ENCODE measurements at places on chromosomes 13 and 19. TPM values are rescaled to one million over a fixed set of nuclear protein-coding genes. Genes with fewer than 3 reads are reported as not detected.

- DNase-seq = no peak
Measured at GRCh38 chr13:29799041-29799440, 51.4 kb downstream of the UBL3 start.

Gene IFNL1
- not detected for total RNA-seq

Gene GFY
- not detected for total RNA-seq

DNA sequence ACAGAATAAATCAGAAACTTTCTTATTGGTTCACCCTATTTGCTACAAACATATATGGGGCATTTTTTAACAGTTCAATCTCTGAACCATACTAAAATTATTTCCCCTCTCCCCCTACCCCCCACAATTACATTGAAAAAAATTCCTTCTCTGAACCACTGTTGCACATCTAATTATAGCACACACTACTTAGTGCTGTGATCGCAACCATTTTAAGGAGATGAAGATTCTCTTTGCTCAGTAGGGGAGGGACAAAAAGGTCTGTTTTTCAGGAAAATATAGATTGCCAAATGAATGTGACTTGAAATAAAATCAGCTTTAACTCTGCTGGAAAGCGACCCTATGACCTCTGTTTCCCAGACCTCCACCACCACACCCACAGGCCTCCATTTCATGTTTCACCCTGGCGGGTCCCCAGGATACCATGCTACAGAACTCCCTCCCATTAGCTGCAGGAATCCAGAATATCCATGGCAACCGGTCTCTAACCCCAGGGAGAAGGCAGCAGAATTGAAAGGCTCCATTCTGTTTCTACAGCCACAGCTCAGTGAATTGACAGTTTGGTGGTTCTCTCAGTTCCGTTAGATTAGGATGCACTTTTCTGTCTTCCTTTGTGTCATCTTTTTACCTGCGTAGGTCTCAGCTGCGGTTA lies 286.3 kb downstream of the TBC1D4 start:
- no peak for DNase-seq

DNA sequence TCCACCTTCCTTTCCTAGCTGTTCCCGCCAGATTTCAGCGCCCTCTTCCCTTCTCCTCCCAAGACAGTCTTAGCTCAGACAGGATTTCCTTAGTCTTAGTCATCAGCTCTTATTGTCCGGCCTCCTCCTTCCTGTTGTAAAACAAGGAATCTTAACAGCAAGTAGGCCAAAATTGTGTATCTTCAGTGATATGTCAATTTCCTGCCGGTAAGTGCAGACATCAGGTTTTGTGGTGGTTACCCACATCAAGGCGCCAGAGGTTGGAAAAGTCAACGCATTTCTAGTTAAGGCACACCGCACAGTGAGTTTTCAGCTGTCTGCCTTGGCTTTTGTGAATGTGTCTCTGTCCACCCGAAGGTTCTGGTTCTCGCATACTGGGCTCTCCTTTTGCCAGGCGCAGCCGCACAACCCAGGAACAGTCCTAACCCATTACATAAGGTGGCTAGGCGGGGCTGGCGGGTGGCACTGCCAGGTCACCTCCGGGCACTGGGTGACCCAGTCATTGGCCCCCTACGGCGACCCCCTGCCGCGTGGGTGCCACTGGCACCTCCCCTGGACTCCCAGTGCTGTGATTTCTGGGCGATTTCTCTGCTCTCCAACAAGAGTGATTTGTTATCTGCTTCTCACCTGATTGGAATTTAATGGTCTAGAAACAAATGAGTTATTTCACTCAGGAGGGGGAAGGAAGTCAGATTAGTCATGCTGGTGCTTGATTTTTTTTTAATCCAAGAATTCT lies 12.9 kb downstream of the COL4A2 start:
- peak; percentile 86 for DNase-seq

DNA sequence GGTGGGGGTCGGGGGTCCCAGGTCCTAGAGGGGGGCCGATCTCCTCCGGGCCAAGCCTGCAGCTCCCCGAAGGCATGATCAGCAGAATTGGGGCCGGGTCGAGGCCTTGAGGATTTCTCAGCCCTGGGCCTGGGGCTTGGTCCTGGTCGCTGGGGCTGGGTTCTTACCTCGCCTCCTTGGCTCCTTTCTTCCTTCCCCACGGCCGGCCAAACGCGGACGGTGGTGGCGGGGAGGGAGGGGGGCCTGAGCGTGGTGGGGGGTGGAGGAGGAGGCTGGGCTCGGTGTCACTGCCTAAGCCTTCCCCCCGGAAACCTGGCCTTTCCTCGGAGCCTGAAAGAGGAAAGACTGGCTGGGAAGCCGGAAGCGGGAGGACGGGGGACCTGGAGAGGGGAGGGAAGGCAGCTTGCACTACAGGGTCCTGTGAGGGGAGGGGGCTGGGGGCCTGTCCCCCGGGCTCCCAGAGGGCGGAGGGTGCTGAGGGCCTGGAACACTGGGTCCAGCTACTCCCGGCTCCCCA lies at the start of gene ZNF579:
Gene ZNF579 (minus strand): TSS at position 221 of the 517 bp plus-strand sequence. CDS start 1,209 bp downstream, outside the sequence.
- no peak for DNase-seq

Gene GATAD2A
- 118 TPM for total RNA-seq

Gene IZUMO1
- total RNA-seq = not detected

GRCh38 chr19:16952046-16952445 lies 63.2 kb downstream of the F2RL3 start:
- no peak for DNase-seq

DNA sequence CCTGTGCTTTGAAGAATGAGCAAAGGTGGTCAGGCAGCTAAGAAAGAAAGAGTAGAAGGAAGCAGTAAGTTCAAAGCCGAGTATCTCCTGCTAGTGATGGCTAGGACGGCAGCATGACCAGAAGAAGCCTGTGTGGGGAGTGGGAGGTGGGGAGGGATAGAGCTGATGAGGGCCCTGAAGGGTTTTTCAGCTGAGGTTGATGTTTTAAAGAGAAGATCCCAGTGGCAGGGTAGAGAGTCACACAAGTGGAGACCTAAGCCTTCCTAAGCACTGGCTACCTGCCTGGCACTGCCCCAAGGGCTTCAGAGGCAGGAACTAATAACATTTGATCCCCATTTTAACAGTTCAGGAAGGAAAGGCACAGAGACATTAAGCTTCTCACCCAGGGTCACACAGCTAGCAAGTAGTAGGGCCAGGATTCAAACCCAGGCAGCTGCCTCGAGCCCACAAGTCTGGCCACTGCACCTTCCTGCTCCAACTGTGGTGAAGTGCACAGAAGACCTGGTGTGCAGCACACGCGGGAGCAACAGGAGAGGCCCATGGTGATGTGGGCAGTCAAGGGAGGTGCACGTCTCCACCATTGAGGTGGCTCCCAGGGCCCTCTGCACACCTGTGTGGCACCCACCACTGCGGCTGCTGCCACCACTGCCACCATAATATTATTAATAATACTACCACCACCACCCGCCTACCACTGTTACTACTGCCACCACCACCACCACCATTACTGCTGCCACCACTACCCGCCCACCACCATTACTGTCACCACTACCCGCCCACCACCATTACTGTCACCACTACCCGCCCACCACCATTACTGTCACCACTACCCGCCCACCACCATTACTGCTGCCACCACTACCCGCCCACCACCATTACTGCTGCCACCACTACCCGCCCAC lies 22.1 kb downstream of the CUL4A start:
- DNase-seq = no peak

GRCh38 chr13:45807520-45808099 lies 43.9 kb downstream of the SIAH3 start:
- DNase-seq = peak; percentile 61

- DNase-seq = no peak
Measured at GRCh38 chr13:93004919-93005318, 221.7 kb upstream of the GPC6 start.

GRCh38 chr13:42047561-42048341 lies 697 bp upstream of the DGKH start:
- no peak for DNase-seq

Gene CACNA1A
- total RNA-seq = 0.98 TPM

- no peak for DNase-seq
Measured at GRCh38 chr13:59305896-59306295, 857.8 kb downstream of the DIAPH3 start.

- no peak for DNase-seq
Measured at GRCh38 chr13:50124536-50125303, 109.5 kb downstream of the KCNRG start.

DNA sequence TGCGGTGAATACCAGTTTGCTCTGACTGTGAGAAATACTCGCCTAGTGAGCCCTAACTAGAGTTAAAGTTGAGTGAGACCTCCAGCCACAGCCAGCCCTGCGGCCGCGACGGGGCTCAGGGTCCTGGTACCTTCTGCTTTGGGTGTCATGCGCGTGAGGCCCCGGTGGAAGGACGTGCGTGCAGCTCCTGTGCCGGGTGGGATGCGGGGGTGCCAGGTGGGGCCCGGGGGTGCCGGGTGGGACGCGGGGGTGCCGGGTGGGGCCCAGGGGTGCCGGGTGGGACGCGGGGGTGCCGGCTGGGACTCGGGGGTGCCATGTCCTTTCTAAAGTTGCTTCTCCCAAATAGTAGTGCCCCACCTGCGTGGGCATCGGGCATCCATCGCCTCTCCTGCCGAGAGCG lies 8.5 kb upstream of the TMPRSS9 start:
- DNase-seq = no peak

- no peak for DNase-seq
Measured at GRCh38 chr13:30023196-30023895, 172.9 kb upstream of the UBL3 start.

Gene ZNF85
- total RNA-seq = 12.1 TPM

DNA sequence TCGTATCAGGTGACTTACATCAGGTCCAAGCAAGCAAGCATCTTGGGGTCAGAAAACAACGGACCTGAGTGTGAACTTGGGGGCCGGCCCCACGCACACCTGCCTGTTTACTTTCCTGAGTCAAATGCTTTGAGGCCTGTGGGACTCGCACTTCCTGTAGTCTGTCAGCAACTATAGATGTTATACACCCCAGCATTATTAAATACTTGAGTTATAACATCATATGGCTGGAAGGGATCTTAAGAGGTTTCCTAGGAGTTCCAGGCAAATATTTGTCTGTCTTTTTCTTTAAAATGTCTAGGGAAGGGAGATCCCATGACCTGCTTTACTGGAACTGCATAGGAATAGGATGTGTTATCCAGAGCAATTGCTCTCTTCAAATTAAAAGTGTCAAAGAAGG lies 280.6 kb downstream of the SHISA2 start:
- DNase-seq = no peak

DNA sequence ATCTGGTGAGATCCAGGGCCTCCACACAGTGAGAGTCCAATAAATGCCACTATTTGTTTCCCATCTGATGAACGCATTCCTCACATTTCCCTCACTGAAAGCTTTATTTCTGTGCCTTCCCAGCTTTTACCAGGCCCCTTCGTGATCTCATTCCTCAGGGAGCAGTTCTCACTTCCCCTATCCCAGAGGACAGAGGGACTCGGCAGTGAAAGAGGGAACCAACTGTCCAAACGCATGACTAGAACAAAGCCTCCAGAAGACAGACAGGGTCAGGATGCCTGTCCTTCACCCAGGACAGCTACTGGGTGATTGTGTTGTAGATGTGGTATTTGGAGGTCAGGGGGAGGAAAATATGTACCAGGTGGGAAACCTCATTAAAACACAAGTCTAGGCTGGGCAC lies 2.0 kb upstream of the ZBTB45 start:
- DNase-seq = no peak

Gene SPC24
- total RNA-seq = 76.1 TPM

- DNase-seq = no peak
Measured at GRCh38 chr13:50711131-50711815, 132.2 kb downstream of the DLEU7 start.

Gene CD177
- 0.52 TPM for total RNA-seq

GRCh38 chr13:21011378-21011777 lies 50.0 kb downstream of the LATS2 start:
- no peak for DNase-seq

Gene FLT1
- total RNA-seq = under 0.01 TPM

Gene ZNF850
- total RNA-seq = 2.2 TPM

DNA sequence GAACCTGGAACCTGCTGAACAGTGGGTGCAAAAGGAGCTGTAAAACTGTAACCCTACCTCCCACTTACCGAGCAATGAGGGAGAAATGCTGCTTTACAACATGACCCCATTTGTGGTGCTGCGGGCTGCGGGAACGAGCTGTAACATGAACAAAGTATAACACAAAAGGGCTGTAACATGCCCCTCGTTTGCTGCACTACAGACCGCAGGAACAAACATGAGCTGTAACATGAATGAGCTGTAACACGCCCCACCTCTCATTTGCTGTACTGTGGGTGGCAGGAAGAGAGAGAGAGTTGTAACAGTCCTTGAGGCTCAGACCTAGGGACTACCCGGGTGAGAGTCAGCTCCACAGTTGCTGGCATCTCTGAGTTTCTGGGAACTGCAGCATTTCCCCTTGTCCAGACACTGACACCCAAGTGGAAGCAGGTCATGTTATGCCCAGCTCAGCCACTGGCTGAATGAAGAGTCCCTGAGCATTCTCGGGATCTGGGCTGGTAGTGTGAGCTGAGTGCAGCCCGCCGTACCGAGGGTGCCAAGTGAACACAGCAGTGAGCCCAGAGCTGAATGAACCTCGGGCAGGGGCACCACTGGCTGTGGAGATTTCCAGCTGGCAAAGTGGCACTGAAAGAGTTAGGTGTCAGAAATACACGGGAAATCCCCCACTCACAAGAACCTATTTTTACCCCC lies 1385.3 kb upstream of the SPRY2 start:
- no peak for DNase-seq

DNA sequence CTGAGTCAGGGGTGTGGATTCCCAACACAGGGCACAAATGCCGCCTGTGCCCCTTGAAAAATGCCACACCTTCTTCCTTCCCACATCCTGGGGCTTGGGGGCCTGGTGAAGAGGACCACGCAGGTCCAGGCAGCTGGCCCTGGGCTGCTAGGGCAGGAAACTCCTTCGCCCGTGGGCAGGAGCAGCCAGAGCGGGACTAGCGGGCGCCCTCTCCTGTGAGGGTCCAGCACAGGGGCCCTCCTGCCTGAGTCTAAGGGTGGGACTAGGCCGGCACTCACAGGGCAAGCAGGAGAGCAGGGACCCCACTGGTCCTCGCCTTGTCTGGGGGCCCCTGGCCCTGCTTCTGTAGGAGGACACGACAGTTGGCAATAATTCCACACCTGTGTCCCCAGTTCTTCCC lies 7.5 kb upstream of the CEBPA start:
- DNase-seq = no peak

Gene KIR3DL1
- total RNA-seq = not detected

Gene PGPEP1
- 5.4 TPM for total RNA-seq

DNA sequence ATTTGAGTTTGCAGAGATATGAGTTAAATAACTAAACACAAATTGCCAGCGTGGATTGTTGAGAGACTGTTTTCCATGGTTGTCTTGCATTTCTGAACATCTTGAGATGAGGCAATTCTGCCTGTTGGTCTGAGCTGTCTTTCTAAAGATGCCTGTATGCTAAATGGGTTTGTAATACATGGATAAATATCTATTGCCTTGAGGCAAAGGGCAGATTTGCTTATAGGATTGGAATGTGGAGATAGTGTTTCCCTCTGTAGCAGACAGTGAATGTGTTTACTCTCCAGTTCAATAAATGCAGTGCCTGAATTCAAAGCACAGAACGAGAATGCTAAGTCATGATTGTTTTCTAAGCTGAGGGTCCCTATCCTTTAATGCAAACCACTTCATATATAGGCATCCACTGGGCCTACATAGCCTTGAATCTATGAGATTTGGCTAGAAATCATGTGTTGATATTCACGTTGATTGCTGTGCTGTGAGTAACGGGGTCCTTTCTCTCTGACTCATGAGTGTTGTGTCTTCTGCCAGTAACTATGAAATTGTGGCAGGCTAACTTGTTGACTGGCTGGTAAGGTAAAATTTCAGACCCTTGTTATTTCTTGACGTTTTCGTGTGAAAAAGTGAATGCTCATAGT lies 2554.8 kb downstream of the PCDH9 start:
- no peak for DNase-seq

Gene BORCS8
- 26.0 TPM for total RNA-seq

GRCh38 chr13:23770973-23771372 lies 118.2 kb downstream of the MIPEP start:
- DNase-seq = no peak

Data from epithelial cell of proximal tubule (primary cell).